ENCODE measurements at places on chromosomes 6 and 20. TPM values are rescaled to one million over a fixed set of nuclear protein-coding genes. Genes with fewer than 3 reads are reported as not detected.

The DZANK1 gene
- total RNA-seq, result 0.61 TPM

The KIFC1 gene
- 0.64 TPM for total RNA-seq

The TXLNB gene
- total RNA-seq, result 172 TPM

The DNMT3B gene
- total RNA-seq, result 0.36 TPM

GRCh38 chr6:14553515-14553914 is 435.9 kb downstream of the CD83 start:
- DNase-seq, result no peak

GRCh38 chr20:22802296-22802695 is 217.9 kb upstream of the FOXA2 start:
- no peak for DNase-seq

GRCh38 chr6:684831-685636 is 7.9 kb downstream of the EXOC2 start:
- DNase-seq, result no peak

DNA sequence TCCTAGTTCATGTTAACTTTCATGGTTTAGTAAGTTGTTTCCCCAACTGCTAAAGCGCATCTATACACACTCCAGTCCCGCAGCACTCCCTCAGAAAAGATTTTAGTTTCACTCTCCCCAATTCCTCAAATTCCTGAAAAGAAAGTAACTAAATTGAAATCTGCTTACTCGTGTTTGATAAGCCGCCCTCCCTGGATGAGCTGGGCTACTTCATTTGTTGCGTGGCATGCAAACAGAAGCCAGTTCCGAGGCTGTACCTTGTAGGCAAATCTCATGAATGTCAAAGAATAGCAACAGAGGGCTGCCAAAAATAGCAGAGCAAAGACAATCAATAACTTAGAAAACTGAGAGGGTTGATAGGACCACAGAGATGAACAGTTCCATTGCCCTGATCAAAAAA is 16.9 kb downstream of the MPC1 start:
- DNase-seq, result no peak

DNA sequence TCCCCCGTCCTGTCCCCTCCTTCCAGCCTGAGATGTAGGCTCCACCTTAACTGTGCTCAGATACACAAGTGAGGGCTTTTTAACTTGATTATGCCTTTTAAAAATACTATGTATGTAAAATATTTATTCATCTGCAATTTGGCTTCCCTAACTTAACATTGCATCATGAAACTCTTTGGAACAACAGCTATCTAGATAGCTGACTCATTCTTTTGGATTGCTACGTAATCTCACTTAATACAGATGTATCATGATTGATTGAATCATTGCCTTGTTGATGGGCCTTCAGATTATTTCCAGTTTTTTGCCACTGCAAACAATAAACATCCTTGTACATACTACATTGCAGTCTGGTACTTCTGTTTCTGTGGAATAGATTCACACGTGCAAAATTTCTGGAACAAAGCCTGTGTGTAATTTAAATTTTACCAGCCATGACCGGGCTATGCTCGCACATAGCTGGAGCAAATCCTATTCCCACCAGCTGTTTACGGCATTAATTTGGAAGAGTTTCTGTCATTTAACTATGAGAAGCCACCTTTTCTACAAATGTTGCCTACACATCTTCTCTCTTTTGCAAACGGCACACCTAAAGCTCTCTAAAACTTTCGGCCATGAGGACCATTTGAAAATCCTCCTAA is 6.5 kb downstream of the PRND start:
- DNase-seq, result no peak

DNA sequence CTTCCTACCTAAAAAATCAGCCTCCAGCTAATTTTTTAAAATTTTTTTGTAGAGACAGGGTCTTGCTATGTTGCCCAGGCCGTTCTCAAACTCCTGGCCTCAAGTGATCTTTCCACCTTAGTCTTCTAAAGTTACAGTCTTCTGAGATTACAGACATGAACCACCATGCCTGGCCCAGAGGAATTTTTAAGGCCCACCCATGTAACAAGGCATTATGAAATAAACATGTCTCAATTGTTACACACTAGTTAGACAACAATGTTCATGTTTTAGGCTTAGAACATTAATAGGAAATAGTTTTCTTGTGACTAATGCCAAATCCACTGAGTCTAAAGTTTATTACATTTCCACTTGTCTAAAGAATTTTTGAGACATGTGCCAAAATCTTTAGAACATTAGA is 221.2 kb downstream of the LAMA2 start:
- no peak for DNase-seq

DNA sequence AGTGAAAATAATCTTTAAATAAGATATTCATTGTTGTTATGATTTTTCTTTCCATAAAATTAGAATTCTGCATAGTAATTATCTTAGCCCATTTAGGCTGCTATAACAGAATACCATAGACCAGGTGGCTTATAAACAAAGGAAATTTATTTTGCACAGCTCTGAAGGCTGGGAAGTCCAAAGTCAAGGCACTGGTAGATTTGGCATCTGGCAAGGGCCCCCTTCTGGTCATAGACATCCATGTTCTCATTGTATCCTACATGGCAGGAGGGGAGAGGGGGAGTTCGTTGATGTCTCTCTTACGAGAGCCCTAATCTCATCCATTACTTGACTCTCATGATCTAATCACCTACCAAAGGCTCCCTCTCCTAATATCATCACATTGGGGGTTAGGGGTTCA is 175.0 kb upstream of the CCN2 start:
- no peak for DNase-seq

- DNase-seq, result no peak
These were observed 55.7 kb upstream of the FRMD1 start for GRCh38 chr6:168134560-168135201.
